ENCODE measurements at places on chromosomes 3 and 15.

DNA sequence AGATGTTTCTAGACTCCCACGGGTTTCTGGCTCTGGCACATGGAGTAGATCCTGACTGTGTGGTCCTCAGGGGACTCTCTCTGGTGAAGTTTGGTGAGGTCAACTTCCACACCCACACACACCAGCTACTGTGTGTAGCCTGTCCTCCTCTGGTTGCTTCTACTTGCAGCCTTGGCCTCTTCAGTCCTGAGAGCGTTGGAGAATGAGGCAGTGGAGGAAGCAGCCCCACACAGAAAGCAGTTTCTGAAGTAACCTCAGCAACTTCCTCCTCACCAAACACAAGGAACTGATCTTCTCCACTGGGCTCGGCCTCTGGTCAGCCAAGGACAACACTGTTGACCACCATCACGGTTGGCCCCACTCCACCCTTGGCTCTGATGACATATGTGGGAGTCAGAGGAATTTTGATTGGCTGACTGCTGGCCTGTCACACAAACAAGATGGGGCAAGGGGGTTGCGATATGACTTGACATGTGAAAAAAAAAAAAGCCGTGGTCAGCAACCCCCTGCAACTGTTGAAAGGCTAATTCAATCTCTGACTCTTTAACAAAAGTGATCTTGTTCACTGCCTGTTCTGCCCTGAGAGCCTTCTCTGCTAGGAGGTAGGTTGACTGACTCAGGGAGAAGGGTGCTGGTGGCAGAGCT is 19.6 kb downstream of the CD86 start:
- DNase-seq: no peak

DNA sequence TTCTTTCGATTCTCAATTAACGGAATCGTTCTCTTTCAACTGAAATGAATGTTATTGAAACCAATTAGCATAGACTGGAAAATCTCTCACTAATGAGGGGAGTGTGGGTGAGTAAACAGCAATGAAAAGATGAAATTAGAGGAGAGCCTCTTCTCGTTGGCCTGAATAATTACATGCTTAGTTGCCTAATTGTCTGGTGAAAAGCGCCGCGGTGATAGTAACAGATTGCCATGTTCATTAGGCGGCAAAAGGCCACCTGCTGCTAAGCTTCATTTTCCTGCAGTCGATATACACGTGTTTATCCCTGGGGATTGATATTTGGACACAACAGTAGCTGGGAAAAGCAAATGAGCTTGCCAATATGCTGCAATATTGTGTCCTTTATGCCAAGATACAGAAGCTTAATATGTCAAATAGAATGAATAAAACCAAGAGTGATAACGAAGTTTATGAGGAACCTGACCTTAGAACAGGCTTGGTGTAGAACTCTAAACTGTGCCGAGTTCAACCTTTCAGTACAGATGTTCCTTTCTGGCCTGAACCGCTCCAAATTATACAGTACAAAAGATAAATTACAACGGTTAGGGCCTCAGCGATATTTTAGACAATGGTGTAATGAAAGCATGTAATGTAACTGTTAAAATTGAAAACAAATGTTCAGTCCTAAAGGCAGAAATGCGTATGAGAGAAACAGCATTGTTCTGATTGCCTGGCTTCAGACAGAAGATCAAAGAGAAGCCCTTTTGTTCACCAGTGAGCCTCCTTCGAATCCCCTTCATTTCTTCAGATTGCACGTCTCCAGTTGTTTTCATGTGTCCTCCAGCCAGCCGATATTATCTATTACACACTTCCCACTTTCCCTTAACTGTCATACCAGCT is 185.2 kb downstream of the SHOX2 start:
- no peak for DNase-seq

DNA sequence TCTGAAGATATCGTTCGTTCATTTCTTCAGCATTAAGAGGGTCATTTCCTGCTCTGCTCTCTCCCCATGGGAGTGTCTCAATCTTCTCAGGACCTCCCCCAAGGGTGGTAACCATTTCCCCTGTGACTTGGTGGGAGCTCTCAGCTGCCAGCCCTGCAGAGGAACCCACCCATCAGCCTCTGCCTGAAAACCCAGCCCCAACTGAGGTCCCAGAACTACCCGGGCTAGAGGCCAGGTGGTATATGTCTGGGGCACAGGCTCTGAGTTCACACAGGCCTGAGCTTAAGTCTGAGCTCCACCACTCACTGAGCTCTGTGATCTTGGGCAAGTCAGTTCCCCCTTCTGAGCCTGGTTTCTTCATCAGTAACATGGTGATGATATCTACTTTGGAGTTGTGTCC is 10.0 kb upstream of the ATP2B2 start:
- no peak for DNase-seq

- DNase-seq: no peak
Observed at GRCh38 chr3:138646008-138646407, 37.4 kb downstream of the FAIM start.

- DNase-seq: no peak
Observed at GRCh38 chr3:57729334-57730045, 26.6 kb upstream of the SLMAP start.

- DNase-seq: peak; percentile 44
Observed at GRCh38 chr15:63277038-63277892, at the start of gene APH1B. Gene APH1B (plus strand): TSS chr15:63277605. CDS start chr15:63277624, 19 bp downstream.

DNA sequence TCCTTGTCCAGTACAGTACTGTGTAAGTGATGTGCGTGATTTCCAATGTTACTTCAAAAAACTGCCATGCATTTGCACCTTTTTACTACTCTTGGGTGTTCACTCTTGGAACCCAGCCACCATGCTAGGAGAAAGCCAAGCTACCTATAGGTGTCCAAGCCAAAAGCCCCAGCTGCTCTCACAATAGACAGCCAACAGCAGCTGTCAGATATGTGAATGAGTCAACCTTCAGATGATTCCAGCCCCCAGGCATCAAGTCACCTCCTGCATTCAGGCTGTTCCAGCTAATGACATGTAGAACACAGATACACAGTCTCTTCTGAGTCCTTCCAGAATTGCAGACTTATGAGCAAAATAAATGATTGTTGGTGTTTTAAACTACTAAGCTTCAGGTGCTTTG is 417.7 kb upstream of the TGFBR2 start:
- no peak for DNase-seq

GRCh38 chr3:183331498-183331897 is 78.4 kb downstream of the B3GNT5 start:
- DNase-seq: no peak

GRCh38 chr3:132961991-132962390 is 76.2 kb upstream of the TMEM108 start:
- DNase-seq: no peak

DNA sequence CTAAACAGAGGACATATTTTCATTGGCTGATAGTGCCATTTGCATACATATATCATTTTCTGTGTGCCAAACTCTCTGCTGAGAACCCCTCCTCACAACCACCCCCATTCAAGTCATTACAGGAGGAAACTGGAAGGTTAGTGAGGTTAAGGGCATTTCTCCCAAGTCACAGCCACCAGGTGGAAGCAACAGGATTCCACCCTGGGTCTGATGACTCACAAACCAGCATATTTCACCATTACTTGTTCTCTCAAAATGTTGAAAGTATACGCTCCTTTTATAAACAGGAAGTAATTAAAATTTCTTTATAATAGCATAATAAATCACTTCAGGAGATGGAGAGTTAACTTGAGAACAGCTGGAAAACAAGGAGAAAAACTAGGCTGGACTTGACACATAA is 398.6 kb upstream of the WNT5A start:
- peak; percentile 15 for DNase-seq

GRCh38 chr15:82043796-82044372 is 1.9 kb downstream of the MEX3B start:
- DNase-seq: no peak

DNA sequence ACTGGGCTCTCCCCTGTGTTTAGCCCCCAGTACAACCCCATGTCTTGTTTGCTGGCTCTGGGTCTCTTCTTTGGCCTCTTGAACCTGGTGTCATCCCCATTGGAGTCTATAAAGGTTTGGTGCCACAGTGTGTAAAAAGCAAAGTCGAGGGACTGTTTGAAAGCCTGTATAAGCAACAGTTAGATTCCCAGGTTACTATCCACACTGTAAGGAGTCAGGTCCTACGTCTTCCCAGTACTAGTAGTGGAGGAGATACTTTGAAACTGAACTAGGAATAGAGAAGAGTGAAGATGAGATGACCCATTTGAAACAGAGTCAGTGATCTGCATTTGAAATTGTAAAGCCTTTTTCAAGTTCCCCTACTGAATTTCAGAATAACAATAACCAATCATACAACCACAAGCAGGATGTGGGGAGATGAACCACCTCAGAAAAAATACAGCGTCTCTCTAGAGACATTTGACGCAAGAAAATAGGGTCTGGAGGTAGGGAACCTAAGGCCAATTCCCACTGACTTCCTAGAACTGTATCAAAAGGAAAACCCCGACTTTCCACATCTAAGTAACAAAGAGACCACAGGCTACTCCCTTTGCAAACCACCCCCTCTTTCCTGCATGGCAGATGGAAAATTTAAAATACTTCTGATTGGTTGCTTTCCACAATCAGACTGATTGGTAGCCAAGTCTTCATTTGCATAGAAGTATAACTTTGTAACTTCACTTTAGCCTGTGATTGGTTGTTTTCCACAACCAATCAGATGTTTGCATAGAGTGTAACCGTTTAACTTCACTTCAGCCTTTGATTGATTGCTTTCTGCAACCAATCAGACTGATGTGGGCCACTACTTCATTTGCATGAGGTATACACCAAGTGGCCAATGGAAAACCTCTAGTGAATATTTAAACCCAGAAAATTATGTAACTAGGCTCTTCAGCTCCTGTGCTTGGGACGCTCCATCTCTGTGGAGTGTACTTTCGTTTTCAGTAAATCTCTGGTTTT is 49.9 kb upstream of the NEDD4 start:
- no peak for DNase-seq

DNA sequence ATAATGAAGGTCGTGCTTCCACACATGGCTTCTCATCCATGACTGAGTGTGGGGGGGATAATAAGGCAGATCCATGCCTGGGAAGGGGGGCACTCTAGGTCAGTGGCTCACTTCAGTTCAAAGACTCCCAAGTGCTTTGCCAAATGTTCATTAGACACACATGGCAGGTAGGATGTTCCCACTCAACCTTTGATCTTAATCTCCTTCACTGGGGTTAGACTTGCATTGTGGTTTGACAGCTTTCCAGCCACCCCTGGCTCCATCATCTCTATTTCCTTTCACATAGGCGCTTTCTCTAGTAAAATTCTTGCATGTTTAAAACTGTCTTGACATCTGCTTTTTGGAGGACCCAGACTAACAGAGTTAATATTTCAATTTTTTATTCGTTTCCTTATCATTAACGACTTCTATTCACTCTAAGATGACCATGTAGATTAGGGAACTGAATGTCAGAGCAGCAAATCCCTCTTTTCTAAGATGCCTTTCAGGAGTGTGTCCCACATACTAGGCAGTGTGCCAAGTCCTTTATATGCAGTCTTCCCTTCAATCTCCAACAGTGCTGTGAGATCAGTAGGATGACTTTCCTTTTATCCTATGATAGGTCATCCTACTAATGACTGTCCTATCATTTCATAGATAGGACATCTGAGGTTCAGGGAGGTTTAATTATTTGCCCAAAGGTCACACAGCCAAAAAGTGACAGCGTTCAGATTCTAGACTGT is 57.9 kb downstream of the BTD start:
- DNase-seq: no peak

- no peak for DNase-seq
Observed at GRCh38 chr3:71582036-71582611, 1.4 kb downstream of the FOXP1 start.

- DNase-seq: no peak
Observed at GRCh38 chr15:92095693-92096092, 242.2 kb downstream of the SLCO3A1 start.

DNA sequence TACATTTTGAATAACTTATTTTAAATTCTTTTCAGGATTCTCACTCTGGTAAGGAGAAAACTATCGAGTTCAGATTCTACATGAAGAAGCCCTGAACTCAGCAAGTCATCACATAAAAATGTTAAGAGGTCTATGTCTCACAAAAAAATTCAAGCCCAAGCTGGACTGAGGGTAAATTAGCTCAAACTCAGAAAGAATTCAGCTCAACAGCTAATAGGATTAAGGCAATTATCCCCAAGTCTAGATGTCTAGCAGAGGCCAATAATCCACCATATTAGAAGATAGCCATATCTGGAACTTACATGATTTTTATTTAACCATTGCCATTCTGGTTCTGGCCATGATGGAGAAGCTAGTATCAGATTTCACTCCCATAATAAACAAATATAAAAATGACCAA is 909.7 kb downstream of the PLOD2 start:
- DNase-seq: no peak

- no peak for DNase-seq
Observed at GRCh38 chr3:39801216-39801615, 8.2 kb upstream of the MYRIP start.

GRCh38 chr3:69087030-69087791 is 2.5 kb downstream of the ARL6IP5 start:
- DNase-seq: no peak

Measured in fibroblast of skin of left biceps (primary cell).